ENCODE measurements at places on chromosomes 12 and 14.

DNA sequence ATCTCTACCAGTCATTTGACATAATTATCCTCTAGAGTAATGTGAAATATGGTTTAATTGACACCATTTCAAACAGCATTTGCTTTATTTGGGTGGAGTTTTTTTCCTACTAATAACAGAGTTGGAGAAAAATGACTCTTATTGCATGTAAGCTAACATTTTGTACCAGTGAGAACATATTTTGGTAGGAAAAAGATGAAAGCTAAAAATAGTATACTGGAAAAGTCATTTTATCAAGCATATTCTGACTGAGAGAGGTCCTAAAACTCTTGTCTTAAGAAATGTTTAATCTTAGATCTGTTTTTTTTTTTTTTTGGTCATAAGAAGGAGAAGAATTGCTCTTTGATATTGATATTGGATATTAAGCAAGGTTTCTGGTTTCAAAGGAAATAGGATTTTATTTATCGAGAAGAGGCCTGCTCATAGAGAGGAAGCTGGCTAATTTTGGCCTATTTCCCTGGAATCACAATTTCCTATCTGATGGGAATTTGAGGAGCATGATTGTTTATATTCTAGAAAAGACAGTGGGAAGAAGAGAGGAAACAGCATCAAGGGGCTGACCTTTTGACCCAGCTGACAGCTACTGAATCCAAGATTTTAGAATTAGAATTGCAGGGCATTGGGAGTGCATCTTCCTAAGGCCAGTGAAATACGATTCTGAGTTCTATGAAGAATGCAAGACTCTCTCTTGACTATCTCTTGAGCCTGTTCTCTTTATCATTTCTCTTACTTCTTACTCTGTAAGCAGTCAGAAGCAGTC, 19.4 kb downstream of the OTOGL start:
- DNase-seq, result no peak

GRCh38 chr12:25146686-25147085, 48.3 kb downstream of the DNAI7 start:
- DNase-seq, result no peak

DNA sequence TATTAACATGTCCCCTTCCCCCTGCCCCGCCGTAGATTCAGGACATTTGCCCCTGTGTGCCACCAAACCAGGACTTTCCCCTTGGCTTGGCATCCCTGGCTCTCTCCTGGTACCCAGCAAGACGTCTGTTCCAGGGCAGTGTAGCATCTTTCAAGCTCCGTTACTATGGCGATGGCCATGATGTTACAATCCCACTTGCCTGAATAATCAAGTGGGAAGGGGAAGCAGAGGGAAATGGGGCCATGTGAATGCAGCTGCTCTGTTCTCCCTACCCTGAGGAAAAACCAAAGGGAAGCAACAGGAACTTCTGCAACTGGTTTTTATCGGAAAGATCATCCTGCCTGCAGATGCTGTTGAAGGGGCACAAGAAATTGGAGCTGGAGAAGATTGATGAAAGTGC, 28.9 kb downstream of the HRK start:
- no peak for DNase-seq

- no peak for DNase-seq
Measured at GRCh38 chr12:54282949-54283593, 2.5 kb downstream of the HNRNPA1 start.

DNA sequence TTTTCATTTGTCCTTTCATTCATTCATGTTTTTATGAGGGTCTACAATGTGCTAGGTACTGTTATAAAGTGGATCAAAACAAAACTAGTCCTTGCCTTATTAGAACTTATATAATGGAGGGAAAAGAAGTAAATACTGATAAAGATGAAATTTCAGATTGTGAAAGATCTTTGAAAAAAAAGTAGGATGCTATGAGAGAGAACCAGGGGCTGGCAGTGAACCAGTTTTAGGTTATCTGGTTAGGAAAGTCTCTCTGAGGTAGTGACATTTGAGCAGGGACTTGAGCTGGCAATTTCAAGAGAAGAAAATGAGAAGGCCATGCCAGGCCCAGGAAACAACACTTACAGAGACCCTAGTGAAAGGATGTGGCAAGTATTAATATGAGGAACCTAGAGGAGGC, 57.3 kb upstream of the E2F7 start:
- no peak for DNase-seq

GRCh38 chr14:88095791-88096190, 90.9 kb downstream of the GPR65 start:
- DNase-seq, result no peak

DNA sequence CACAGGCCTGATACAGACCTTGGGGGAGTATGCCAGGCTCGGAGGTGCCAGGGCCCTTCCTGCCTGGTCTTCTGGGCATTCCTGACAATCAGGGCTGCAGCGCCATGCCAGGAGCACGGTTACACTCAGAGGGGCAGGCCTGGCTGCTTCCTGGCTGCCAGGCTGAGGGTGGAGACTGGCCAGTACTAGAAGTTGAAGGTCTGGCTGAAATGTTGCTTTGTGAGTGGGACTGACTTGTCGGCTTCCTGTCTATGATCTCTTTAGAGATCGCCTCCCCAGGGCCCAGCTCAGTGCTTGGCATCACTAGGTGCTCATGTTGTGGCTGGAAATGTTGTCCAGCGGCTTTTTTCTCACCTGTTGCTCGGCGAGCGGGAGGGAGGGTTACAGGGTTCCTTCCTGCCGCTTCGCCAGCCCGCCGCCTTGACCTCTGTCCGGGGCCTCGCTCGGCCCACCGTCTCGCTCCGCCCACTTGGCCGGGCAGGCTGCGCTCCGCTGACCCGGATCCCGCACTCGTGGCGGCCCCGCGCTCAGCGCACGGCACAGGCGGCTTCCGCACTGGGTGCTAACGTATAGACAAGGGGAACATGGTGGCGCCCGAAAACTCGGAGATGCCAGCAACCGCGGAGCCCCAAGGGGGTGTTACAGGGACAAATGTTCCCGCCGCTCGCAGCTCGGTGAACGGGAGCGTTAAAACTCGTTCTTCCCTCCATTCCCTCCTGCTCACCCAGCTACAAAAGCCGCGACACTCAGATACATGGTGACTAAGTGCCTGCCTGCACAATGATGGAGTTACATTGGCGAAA, 32.6 kb downstream of the PAPLN start:
- DNase-seq, result no peak

- DNase-seq, result no peak
Measured at GRCh38 chr14:55693904-55694303, 113.9 kb downstream of the KTN1 start.

- DNase-seq, result no peak
Measured at GRCh38 chr12:110585231-110585799, 2.2 kb upstream of the PPTC7 start.

DNA sequence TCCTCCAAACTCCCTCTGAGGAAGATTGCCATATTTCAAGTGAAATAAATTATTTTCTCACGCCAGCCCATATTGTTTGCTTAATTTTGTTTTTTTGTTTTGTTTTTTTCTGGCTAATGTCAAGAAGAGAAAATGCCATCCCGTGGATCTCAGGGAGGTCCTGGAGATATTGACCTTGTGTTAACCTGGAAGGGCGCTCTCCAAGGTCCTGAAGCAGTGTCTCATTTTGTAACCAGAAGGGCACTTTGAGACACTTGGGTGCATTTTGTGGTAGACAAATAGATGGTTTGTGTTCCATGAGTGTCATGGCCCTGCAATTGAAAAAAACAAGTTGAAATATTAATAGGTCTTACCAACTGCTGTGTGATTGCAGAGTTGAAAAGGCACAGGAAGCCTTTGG, 268.9 kb downstream of the SUDS3 start:
- DNase-seq, result no peak

- no peak for DNase-seq
Measured at GRCh38 chr12:29551812-29552211, 54.3 kb upstream of the OVCH1 start.

GRCh38 chr14:90295870-90296516, 35.7 kb downstream of the NRDE2 start:
- DNase-seq, result no peak
